ENCODE measurements at places on chromosomes 7 and 10. TPM values are rescaled to one million over a fixed set of nuclear protein-coding genes. Genes with fewer than 3 reads are reported as not detected.

The LRGUK gene
- 0.16 TPM for total RNA-seq

The FAM131B gene
- 0.37 TPM for total RNA-seq

The MARCHF5 gene
- 22.0 TPM for total RNA-seq

DNA sequence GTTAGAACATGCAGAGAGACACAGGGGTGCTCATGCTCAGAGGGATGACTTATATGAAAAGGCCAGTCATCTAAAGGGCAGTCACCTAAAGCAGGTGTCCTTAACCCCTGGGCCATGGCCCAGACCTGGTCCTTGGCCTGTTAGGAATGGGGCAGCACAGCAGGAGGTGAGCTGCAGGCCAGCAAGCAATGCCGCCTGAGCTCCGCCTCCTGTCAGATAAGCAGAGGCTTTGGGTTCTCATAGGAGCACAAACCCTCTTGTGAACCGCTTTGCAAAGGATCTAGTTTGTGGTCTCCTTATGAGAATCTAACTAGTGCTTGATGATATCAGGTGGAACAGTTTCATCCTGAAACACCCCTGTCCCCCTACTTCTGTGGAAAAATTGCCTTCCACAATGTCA is 14.5 kb downstream of the ANKRD7 start:
- no peak for DNase-seq

DNA sequence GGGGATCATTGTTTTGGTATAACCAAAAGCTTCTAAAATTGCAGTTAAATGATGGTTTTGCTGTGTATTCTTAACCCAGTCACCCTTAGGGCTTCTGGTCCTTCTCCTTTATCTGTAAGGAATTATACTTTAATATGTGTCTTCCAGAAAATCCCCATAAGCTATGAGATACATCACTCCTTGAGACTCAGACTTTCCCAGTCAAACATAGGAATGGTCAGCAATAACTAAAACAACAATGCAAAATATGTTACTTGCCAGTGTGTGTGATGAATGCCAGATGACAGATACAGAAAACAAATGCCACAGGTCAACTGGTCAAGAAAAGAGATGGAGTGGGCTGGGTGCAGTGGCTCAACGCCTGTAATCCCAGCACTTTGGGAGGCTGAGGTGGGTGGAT is 10.1 kb downstream of the ADD3 start:
- no peak for DNase-seq

DNA sequence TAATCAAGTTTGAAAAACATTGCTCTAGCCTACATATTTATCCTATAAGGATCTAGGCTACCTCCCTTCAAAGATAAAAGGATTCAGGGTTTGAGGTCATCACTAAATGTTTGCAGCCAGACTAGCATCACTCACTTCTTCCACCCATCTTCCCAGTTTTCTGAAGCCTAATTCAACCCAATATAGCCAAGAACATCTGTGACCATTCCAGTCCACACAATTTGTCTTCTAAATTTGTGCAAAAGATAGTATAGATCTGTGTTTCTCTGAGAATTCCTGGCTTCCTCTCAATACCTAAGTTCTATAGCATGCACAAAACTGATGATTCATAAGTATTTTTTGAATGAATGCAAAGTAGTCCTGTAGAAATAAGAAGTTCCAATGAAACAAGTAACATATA is 103.0 kb upstream of the CDK1 start:
- DNase-seq, result no peak

DNA sequence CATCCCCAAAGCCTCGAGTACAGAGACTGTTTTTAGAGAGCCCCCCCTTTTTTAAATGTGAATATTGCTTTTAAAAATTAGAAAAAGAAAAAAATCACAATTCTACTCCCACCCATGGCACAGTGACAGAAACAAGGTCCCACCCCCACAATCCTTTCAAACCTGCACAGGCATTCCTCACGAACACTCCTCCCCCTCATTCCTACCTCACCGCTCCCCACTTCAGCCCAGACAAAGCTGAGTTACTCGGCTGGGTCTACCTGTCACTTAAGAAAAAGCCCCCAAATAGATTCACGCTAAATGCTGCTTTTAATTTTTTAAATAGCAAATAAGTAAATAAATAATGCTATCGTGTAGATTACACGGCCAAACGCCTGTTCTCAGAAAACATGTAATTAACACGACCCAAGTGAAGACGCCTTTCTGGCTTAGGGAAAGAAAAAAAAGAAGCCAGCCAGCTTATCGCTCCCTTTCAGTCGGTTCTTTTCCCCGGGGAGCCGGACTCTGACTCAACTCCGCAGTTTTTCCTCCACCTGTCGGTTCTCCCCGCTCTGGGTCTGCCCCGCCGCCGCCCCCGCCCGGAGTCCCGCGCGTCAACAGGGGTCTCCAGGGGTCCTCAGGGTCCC is 739 bp downstream of the MPP7 start:
- no peak for DNase-seq

DNA sequence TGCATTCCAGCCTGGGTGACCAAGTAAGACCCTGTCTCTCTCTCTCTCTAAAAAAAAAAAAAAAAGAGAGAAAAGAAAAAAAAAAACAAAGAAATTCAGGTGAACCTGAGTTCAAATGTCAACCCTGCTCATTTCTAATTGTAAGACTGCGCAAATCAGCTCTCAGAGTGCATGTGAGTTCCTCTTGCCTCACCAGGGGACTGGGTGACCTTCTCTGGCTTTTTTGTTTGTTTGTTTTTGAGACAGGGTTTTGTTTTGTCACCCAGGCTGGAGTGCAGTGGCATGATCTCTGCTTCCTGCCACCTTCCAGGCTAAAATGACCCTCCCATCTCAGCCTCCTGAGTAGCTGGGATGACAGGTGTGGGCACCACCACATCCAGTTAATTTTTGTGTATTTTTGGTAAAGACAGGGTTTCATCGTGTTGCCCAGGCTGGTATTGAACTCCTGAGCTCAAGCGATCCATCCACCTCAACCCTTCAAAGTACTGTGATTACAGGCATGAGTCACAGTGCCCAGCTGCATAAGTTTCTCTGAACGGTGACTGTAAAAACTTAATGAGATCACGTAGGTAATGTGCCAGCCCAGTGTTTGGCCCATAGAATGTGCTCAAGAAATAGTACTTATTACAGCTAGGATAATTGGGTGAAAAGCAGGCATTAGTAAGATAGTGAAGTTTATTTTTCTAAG is 45.3 kb upstream of the BAMBI start:
- no peak for DNase-seq
